Breast epithelium (tissue), 4 donors: ENCODE measurements at places on chromosomes 2 and 18. TPM values are rescaled to one million over a fixed set of nuclear protein-coding genes. Genes with fewer than 3 reads are reported as not detected.

DNA sequence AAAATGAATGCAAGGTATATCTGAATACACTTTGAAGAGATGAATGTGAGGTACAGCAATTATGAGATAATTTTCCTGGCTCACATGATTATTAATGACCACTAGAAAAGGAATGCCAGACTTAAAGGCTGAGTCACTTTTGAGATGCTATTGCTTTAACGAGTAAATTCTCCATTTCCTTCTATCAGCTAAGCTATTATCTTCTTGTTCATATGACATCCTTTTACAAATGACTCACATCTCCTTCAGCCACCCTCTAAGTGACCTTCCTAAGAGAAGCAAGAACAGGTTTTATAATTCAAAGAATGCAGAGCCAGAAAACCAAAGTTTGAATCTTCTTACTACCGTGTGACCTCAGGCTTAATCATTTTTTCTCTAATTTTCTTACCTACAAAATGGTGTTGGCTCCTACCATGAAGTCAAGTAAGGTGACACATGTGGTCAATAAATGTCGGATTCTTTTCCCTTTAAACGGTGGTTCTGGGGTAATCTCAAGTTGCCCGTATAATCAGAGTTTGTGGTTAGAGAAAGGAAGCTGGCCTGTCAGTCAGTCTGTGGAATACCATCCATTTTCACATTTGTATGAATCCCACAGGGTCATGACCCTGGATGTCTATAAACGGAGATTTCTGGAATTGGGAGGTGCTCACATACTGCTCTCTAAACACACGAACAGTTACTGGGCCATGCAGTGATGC, 184.0 kb upstream of the PID1 start:
- no peak for DNase-seq
- no peaks in the 10 kb centered on the region for H3K36me3 ChIP-seq
- H3K27me3 ChIP-seq = no peaks in the 10 kb centered on the region

GRCh38 chr2:148508878-148509287, 135.7 kb upstream of the EPC2 start:
- H3K27ac ChIP-seq = no peak overlapping the region
- H3K27me3 ChIP-seq = no peaks in the 10 kb centered on the region
- no peak for DNase-seq
- H3K36me3 ChIP-seq = no peaks in the 10 kb centered on the region
- peak overlapping the region; percentile 35 for H3K4me3 ChIP-seq

- H3K36me3 ChIP-seq = no peaks in the 10 kb centered on the region
- peak overlapping the region; percentile 75 for H3K4me3 ChIP-seq
- peaks cover 10% of the 10 kb centered on the region for H3K4me1 ChIP-seq
- no peak for DNase-seq
Observed at GRCh38 chr2:190318931-190319554, 583 bp downstream of the HIBCH start.

DNA sequence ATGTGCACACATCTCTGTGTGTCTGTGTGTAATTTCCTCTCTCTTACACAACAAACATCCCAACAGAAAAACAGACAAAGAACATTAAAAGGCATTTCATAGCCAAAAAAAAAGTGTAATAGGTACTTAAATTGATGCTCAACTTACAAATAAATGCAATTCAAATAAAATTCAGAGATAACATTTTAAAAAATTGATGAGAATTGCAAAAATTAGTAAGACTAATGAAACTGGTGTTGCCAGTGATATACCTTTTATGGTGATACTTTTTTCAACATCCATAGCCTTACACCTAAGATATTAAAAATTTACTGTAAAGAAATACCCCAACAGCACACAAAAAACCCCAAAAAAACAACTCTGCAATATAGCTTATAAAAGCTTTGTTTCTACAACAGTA, 76.0 kb downstream of the SS18 start:
- DNase-seq = no peak
- H3K4me3 ChIP-seq = no peak overlapping the region
- H3K36me3 ChIP-seq = peaks cover 3% of the 10 kb centered on the region
- no peaks in the 10 kb centered on the region for H3K4me1 ChIP-seq
- no peaks in the 10 kb centered on the region for H3K27me3 ChIP-seq
- no peak overlapping the region for H3K27ac ChIP-seq

- no peak for DNase-seq
- peak overlapping the region; percentile 95 for H3K27ac ChIP-seq
- H3K4me3 ChIP-seq = peak overlapping the region; percentile 71
- H3K27me3 ChIP-seq = no peaks in the 10 kb centered on the region
- no peaks in the 10 kb centered on the region for H3K4me1 ChIP-seq
Observed at GRCh38 chr2:43774617-43775016, 778 bp downstream of the DYNC2LI1 start.

DNA sequence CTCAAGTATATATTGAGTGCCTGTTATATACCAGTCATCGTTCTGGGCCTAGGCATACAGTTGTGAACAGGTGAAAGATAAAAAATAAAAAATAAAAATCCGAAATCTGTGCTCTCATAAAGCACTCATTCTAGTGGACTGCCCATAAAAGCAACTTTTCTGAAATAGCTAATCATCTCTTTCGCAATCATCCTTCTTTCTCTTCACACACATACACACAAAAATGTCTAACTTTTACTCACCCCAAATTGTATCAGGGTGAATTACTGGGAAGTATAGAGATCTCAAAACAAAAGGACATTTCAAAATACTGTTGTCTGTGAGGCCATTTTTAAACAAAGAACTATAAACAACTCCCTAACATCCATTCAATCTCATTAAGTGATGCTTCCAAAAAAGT, 29.6 kb upstream of the ORC2 start:
- H3K27ac ChIP-seq = no peak overlapping the region
- no peaks in the 10 kb centered on the region for H3K27me3 ChIP-seq
- DNase-seq = no peak
- no peaks in the 10 kb centered on the region for H3K36me3 ChIP-seq
- H3K4me3 ChIP-seq = no peak overlapping the region

GRCh38 chr2:41084321-41084720, 632.4 kb upstream of the SLC8A1 start:
- no peak overlapping the region for H3K4me3 ChIP-seq
- H3K36me3 ChIP-seq = no peaks in the 10 kb centered on the region
- no peak overlapping the region for H3K27ac ChIP-seq
- H3K4me1 ChIP-seq = no peaks in the 10 kb centered on the region
- no peaks in the 10 kb centered on the region for H3K27me3 ChIP-seq

TMEM37 gene
- total RNA-seq = 9.4 TPM

CHN1 gene
- 14.7 TPM for total RNA-seq

NEUROD1 gene
- not detected for total RNA-seq

POU3F3 gene
- 0.98 TPM for total RNA-seq

IGFBP5 gene
- total RNA-seq = 1,107 TPM

ICOS gene
- 0.59 TPM for total RNA-seq

ARHGAP15 gene
- total RNA-seq = 13.4 TPM

EGR4 gene
- total RNA-seq = not detected

EMILIN2 gene
- total RNA-seq = 45.1 TPM
